ENCODE measurements at places on chromosomes 1 and 21.

DNA sequence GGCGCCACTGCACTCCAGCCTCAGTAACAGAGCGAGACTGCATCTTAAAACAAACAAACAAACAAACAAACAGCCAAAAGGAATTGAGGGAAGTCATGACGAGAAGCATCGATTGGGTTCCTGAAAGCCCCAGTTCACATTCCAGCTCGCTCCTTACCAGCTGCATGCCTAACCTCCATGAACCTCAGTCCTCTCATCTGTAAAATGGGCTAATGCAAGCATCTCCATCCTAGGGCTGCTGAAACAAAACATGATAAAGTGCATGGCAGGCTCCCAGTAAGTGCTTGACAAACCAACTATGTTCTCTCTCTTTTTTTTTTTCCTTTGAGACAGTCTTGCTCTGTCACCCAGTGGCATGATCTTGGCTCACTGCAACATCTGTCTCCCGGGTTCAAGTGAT lies 79.7 kb upstream of the DISP3 start:
- DNase-seq: no peak

- peak; percentile 64 for DNase-seq
Measured at GRCh38 chr1:15918962-15919715, 56.8 kb downstream of the ZBTB17 start.

GRCh38 chr21:16046656-16047330 lies 317.0 kb downstream of the USP25 start:
- DNase-seq: no peak

- DNase-seq: no peak
Measured at GRCh38 chr1:59499273-59499942, 202.5 kb downstream of the FGGY start.

GRCh38 chr1:7989762-7990428 lies 28.4 kb downstream of the PARK7 start:
- DNase-seq: no peak

DNA sequence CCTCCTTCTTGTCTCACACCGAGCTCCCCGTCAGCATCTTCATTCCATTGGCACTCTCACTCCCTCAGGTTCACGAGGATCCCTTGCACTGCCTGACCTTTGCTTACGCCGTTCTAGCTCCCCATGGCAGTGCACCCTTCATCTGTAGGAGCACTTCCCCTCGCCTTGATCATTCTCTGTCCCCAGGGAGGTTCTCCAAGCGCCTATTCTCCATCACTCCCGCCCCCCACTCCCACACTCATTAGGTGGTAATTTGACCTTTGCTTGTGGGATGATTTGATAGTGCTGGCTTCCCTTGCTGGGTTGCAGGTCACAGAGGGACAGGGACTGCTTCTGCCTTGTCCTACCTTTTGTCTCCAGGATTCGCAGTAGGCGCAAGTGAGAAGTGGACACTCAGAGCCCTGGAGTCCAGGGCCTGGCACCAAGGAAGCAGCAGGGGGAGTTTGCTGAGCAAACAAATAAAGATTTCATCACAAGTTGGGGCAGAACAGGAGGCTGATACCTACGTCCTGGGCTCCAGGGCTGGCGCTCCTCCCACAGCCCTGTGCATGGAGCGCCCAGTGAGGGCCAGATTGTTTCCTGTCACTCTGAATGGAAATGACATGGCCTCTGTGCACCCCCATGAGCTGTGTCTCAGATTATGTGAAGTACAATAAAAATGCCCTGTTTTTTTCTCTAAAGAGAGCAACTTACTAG lies 82.0 kb upstream of the RUNX3 start:
- no peak for DNase-seq

- no peak for DNase-seq
Measured at GRCh38 chr1:200075522-200075921, 48.0 kb downstream of the NR5A2 start.

DNA sequence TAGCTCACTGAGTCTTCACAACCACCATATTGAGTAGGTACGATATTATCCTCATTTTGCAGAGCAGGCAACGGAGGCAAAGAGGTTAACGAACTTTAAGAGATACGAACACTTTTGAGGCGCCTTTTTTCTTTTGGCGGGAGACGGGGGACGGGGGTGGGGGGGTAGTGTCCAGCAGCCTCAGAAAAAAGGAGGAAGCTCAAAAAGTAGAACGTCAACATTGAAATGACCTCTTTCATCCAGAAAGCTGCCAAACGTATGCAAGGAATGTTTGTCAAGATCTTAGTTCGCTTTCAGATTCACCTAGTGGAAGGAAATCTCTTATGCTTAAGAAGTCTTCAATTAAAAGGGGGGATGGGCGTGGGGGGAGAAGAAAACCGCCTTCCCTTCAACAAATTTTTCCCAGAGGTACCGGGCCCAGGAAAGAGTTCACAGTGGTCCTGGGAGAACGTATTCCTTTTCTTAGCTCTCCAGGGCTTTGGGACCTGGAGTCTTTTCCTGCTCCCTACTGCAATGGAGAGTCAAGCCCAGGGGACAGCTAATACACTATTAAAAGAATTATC lies 1.1 kb upstream of the PCAT6 start:
- no peak for DNase-seq

DNA sequence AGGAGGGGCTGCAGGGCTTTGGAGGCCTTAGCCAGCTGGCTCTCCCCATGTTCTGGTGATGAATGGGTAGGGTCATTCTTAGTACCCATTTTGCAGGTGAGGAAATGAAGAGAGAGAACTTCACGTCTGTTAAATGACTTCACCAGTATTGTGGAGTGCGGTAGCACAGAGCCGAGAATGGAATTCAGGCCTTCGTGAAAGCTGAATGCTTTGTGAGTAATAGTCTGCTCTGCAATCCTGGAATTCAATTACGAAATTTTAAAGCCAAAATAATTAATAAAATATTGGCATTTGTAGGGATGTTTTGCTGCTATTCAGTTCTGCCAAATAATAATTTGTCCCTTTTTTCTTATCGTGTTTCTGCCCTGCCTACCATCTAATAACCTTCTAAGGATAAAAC lies 197.7 kb downstream of the GREM2 start:
- DNase-seq: no peak

DNA sequence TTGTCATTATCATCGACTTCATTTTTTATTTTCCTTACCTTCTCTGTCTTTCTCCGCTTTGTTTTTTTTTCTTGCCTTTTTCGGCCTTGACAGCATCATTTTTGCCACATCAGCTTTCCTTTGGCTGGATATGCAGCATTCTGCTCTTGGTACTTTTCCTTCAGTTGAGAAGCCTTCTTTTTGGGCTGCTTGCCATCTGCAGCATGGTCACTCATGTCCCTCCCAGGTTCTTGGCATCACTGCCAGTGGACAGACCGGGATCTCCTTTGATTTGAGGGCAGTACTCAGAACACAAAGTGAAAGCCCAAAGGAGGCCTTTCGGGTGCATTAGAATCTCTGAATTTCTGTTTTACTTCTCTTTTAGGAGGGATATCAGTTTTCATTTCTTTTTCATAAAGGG lies 3.7 kb upstream of the PARP1 start:
- no peak for DNase-seq

DNA sequence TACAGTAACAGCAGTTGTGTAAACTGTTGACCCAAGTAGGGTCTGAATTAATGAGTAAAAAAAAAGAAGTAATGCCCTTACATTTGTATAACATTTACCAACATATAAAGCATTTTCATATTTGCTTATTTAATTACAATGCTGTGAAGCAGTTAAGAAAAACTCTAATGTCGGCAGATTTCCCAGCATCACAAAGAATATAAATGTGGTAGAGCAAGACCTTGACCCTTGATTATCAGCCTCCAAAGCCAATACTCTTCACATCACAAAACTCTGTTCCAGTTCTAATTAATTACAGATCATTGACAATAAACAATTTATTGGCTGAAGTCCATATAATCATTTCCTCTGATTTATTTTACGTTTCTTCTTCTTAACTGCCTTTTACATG lies 130.2 kb downstream of the DUSP10 start:
- no peak for DNase-seq

- peak; percentile 66 for DNase-seq
Measured at GRCh38 chr1:115980998-115981993, 5.0 kb downstream of the SLC22A15 start.

GRCh38 chr1:193187114-193187513 lies 701 bp upstream of the B3GALT2 start:
- no peak for DNase-seq

DNA sequence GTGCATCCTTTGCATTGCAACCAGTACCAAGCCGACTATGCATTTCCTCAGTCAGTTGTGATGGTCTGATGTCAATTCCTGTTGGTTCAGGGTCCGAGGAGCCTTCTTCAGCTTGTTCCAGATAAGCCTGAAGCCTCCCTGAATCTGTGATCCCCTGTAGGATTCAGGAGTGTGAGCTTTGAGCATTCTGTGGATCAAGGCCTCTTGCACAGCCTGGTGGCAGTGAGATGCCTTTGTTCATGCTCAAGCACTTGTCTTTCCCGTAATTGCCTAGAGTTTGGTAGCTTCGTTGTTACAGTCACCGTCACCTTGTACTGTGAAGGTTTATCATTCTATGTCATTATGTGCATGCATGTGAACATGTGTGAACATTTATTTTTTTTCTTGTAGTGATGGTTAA lies 103.5 kb downstream of the PBX1 start:
- DNase-seq: no peak

- DNase-seq: no peak
Measured at GRCh38 chr21:34039678-34040382, 33.5 kb upstream of the MRPS6 start.

Measured in GM20000 (cell line).